ENCODE measurements at places on chromosomes 7 and 10.
A peak's percentile ranks its signal among the peaks of the same experiment; 100 is the strongest.

- DNase-seq, result no peak
Observed at GRCh38 chr10:130484468-130485180, 348.4 kb downstream of the GLRX3 start.

- DNase-seq, result no peak
Observed at GRCh38 chr7:115869190-115869589, 161.4 kb downstream of the TFEC start.

DNA sequence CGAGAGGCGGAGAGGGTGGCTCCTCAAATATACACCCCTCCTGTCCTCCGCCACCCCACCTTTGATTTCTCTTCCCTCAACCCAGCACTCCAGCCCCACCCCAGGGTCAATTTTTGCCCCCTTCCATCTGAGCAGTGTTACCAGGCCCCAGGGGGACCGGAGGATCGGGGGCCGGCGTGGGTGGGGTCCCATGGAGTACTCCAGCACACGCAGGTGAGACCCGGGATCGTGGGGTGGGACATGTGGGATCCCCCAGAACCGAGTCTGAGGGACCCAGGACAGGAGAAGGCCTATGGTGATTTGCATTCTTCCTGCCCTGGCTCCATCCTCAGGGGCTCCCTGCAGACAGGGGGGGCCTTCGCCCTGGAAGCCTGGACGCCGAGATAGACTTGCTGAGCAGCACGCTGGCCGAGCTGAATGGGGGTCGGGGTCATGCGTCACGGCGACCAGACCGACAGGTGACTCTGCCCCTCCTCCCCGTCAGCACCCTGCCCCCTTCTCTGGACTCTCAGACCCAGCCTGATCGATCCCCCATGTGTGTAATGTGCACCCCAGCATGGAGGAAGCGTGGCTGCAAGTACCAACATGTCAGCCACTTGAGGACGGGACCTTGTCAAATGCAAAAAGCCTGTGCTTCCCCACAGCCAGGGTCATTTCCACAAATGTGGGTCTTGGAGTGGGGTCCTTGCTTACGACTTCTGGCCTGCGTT, 744 bp downstream of the TRIP6 start:
- peak; percentile 58 for DNase-seq

DNA sequence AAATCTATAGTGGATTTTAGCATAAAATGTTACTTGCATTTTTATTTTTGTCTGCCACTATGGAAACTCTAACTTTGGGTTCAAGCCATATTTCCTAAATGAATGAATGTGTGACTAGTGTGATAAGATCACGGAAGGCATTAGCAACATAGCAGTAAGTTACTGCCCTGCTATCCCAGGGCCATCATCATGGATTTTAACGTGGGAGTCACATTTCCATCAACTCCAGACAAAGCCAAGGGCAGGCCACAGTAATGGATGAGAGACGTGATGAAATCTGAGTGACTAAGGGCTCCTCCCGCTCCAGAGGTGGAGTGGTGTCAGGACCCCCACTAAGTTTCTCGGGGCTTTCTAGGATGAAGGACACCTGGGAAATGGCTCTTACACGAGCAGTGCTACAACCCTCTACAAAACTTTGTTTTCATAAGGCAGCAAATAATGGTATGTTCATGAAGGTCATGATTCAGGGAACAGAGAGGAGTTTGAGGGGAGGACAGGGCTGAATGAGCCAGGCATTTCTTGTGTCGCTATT, 34.3 kb downstream of the C10orf120 start:
- no peak for DNase-seq

DNA sequence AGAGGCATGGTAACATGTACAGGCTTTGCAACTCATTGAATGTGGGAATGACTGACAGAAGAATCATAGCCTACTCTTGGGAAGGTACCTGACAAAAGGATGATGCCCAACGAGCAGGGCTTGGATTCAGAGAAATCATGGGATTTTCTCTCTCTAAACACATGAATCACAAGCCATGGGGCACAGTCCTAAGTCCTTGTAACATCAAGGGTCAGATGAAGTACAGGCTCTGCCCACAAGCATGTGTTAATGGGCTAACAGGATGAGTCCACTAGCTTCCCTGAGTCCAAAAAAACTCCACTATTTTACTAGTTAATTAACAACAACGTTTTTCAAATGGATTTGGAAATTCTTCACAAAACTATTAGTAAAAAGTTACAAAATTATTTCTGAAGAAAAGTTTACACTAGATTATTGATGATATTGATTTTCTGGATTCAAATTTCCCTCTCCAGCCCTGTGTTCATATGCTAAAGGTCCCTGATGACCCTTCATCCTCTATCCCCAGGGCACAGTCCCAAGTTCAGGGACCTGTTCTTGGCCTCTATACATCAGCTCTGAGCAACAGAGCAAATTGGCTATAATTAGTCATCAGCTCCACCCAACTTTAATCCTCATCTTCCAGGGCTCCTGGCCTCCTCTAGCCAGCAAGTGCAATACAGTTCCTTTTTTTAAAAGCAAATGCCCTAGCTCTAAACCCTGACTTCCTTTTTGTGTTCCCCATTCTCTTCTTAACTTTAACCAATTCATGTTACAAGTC, 99.8 kb downstream of the GSAP start:
- no peak for DNase-seq

- no peak for DNase-seq
Observed at GRCh38 chr10:34721208-34721840, 93.8 kb downstream of the PARD3 start.

- DNase-seq, result no peak
Observed at GRCh38 chr7:140317597-140317996, 80.7 kb downstream of the SLC37A3 start.

GRCh38 chr10:22992075-22992474, 64.2 kb downstream of the ARMC3 start:
- DNase-seq, result no peak

- DNase-seq, result no peak
Observed at GRCh38 chr7:94620703-94621118, 35.2 kb downstream of the SGCE start.

DNA sequence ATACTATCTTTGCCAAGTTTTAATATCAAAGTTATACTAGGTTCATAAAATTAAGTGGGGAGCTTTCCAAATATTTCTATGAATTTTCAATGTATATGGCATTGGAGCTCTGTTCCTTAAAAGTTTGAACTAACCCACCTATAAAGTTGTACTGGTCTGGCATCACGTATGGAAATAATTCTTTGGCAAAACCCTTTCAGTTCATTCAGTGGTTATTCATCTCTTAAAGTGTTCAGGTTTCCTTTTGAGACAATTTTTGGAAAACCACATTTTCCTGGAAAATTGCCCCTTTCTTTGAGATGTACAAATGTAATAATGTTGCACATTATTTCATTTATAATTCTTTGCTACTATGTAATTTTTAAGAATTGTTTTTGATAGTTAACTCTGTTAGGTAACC, 62.5 kb upstream of the INPP5A start:
- no peak for DNase-seq

DNA sequence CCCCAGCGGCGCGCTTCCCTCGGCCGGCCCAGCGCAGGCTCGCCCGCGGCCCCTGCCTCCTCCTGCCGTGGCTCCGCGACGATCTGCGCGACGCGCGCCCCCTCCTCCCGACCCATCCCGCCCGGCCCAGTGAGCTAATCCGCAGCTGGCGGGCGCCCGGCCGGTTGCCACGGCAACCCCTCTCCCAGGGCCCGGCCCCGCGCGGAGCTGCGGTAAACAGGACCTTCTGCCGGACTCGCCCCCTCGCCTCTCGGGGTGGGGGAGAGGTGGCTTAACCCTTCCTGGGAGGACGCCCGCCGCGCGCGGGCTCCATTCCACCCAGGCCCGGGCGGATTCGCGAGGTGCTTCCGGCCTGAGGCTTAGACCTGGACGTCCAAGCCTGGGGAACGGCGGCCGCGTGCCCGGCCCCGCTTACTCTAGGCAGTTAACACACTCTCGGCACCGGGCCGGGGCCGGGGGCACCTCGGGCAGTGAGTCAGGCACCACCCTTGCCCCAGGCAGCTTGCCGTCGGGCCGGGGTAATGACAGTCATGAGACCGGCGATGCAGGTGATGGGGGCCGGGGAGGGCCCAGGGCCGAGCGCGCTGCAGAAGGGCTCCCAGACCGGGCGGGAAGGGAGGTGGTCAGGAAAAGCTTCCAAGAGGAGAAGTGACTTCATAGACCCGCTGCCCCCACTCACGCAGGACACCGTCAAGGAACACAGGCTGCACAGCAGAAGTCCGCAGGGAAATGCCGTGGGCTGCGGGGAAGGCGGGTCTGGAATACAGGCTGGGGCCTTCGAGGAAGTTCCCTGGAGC, at the start of gene DENND2A:
Gene DENND2A, minus strand, starts transcription at position 87 of the 797 bp plus-strand sequence. CDS start 38,416 bp downstream, outside the sequence.
- peak; percentile 95 for DNase-seq

GRCh38 chr7:2715341-2716231, 27.6 kb downstream of the AMZ1 start:
- DNase-seq, result no peak

DNA sequence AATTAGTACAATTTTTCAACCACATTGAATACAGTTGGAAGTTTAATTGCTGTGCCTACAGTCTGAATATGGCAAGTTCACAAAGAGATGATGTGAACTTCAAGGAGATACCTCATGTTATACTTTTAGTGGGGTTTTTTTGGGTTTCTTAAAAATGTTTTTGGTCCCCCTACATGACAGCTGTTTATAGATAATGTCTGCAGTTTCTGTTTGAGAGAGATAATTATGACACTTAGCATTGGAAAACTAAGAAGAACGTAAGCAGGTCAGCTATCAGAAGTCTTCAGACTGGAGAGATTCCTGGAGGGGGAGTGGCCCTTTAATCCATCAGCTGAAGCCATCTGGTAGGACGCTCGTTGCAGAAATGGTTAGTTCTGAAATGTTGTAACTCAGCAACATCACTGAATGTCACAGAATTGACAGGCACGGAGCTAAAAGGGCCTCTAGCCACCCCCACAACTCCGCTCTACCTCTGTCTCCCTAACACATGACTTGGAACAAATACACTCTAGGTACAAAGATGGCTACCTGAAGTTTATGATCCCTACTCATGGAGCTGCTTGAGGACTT, 29.0 kb downstream of the TIMM23 start:
- no peak for DNase-seq

DNA sequence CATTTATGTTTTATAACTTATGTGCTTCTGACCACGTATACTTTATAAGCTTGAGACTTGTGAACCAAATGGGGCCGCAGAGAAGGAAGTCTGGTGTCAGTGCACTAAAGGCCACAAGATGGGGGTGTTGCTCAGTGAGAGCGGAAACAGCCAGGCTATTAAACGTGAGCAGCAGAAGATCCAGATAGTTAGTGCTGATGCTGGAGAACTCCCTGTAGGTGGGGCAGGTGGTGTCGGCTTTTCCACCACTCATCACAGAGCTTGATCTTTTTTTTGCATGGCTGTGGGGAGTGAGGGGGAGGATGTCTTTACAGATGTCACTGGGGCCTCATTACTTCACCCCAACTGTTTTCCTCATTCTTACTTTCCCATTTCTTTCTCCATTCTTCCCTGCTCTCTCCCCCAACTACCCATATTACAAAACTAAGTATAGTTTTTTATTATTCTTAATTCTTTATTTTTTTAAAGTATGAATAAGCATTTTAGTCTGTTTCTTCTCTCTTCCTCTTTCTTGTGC, 34.7 kb downstream of the ACADSB start:
- DNase-seq, result peak; percentile 67

- DNase-seq, result no peak
Observed at GRCh38 chr10:95792874-95793285, 36.9 kb downstream of the ENTPD1 start.

GRCh38 chr10:4061441-4061951, 276.5 kb upstream of the KLF6 start:
- no peak for DNase-seq

DNA sequence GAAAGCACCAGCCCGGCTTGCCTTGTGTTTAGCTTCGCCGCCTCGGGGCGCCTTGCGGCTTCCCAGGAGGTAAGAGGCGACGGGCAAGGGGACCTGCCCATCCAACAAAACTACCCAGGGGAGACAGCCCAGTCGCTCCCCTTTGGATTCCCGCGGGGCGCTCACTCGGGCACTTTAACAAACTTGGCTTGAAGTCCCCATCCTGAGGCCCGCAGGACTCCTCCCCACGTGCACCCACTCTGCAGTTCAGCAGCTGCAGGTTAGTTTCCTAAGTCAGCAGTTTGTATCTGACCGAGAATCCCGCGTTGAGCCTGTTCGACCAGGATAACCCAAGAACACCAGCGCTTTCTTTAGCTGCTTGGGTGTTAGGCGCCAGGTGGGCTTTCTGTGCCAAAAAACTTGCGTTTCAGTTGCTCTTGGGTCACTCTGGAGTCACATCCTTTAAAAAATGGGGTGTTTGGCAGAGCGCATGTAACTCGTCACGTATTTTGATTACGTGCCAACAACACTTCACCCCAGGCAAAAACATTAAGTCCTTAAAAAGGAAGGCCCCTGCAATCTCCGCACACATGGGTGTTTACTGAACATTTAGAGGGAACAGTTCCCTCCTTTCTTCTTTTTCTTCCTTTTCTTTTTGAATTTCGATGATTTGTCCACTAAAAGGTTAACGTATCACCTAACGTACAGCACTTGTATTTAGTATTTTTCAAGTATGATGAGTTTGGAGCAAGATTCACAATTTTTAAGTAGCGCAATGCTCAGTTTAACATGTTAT, 876 bp downstream of the DNAH11 start:
- DNase-seq, result no peak

- no peak for DNase-seq
Observed at GRCh38 chr7:100475549-100475948, 3.5 kb downstream of the TSC22D4 start.

DNA sequence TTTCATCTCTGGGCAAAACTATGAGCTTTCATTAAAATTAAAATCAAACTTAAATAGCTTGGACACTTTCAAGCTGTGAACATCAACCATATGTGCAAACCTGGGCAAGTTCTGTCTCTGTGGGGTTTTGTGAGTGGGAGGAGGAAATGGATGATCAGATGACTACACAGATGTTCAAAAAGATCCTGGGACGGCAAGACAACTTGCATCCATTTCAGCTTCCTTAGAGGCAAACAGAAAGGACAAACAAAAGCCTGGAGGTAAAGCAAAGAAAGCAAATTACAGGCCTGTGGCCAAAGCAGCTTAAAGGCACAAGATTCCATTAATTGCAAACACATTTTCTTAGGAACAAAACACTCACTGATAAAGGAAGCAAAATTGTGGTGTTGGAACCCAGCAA, 222.2 kb downstream of the NEBL start:
- no peak for DNase-seq

DNA sequence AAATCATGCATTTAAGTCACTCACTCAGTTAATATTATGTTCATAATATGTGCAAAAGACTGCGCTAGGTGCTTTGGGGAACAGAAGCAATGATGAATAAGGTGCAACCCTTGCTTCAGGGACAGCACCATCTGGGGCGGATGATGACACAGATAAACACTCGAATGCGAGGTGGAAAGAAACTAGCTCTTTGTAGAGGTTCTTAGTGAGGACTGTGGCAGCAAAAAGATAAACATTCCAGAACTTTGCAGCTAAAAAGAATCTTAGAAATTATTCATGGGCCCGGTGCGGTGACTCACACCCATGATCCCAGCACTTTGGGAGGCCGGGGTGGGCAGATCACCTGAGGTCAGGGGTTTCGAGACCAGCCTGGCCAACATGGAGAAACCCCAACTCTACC, 29.8 kb upstream of the CHST15 start:
- DNase-seq, result no peak

GRCh38 chr10:18735711-18736110, 76.5 kb downstream of the ARL5B start:
- DNase-seq, result no peak

GRCh38 chr7:128076196-128076795, 45.1 kb upstream of the LRRC4 start:
- DNase-seq, result no peak

- no peak for DNase-seq
Observed at GRCh38 chr7:51033727-51034520, 251.2 kb upstream of the GRB10 start.

GRCh38 chr10:20885678-20886077, 11.4 kb downstream of the NEBL start:
- DNase-seq, result no peak

Data from ecto neural progenitor cell (in vitro differentiated cells).